ENCODE measurements at places on chromosomes 4 and X.

DNA sequence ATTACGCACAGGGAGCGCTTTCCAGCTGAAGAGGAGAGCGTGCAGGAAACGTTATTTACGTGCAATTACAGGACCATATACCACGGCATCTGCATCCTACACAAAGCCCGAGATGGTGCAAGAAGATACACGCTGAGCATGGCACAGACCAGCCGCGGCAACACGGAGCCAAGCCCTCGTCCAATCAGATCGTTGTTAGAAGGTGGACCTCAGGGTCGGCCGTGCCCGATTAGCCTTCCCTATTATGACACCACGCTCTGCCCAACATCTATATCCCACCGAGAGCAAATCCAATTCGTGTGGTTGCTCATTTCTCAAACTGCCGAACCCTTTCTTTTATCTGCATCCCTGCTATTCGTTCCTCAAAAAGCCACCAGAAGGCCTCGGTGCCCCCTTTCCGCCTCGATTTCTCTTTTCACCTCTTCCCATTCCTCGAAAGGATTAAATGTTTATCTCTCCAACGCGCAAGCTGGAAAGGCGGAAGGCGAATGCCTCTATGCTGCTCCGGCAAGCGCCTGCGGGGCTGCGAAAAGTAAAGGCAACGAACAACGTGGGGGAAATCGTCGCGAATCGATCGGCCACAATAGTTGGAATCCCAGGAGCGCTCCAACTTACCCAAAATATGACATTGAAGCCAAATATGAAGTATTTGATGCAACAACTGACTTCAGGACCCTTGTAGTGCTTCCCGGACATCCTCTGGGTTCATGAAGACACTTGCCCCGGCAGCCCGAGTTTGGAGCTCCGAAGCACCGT lies 702 bp downstream of the TSPAN5 start:
- DNase-seq = peak; percentile 83

DNA sequence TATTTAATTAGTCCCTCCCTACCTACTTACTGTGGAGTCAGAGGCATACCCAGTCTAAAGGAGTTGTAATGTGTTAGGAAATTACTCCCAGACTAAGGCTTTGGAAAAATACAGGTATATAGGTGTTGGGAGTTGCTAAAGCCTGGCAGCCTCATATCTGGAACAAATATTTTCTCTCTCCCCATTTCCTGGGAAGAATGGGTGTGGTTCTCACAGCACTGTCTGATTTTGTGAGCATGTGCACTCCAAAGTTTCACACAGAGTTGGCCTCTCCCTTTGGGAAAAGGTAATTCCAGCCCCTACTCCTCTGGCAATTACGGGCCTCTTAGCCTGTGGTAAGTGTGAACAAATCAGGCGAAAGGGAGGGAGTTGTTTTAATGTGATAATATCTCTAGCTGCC lies 187.0 kb downstream of the MID1IP1 start:
- DNase-seq = no peak

- DNase-seq = no peak
Measured at GRCh38 chr4:16939178-16939577, 40.7 kb upstream of the LDB2 start.

DNA sequence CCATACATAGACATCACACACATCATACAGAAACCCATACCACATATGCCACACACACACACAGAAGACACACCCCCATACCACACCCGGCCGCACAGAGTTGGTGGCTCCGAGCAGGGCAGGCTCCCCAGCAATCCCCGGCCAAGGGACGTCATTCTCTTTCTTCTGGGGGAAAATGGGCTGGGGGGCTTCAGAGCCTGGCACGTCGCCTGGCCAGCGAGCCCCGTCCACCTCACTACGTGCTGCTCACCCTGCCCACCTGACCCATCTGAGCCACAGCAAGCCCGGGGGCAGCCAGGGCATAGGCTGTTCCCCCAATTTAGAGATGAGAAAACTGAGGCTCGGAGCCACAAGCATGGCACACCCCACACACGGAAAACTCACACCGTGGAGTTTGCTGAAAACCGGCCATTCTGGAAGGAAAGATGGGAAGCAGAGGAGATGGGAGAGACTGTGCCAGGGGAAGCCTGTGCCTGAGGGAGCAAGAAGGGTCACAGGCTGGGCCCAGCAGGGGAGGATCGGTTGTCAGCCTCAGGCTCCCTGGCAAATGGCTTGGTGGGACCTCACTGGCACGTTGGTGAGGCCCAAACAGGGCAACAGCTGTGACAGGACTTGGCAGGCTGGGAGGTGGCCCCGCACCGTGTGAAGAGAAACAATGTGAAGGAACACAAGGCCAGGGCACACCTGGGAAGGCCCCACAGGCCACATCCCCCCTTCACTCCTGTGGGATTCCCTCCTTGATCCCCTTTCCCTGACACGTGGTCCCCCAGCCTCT lies 73.2 kb downstream of the JAKMIP1 start:
- DNase-seq = no peak

DNA sequence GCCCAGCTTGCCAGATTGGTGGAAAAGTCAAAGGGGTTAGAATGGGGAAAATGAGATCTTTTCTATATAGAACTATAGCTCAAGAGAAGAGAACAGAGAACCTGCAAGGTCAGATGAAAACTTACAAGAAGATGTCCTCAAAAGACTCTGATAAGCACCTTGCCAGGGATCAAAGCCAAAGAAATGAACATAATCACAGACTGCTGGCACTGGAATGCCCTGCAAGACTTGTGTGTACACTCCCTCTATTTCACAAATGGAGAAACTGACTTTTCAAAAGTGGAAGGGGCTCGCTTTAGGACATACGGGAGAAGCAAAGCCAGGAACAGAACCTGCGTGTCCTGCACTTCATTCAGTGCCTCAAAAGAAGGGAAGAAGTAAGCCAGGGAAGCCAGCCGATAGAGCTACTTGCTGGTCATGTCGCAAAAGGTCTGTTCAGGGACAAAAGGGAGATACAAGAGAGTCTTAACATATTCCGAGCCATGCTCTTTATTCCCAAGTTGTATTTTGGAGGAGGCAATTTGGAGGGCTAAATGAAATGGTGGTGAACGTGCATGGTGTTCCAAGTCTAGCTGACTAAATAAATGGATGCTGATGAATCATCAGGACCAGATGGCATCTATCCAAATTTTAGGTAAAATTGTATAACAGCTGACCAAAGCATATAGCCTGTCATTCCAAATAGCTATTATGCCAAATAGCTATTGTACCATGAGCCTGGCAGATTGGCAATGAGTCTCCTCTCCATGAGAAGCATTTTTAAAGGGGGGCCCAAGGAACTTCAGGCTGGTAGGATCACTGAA lies 175.6 kb upstream of the GPC4 start:
- DNase-seq = peak; percentile 39

- DNase-seq = peak; percentile 87
Measured at GRCh38 chr4:10461091-10461849, 4.0 kb upstream of the ZNF518B start.

- no peak for DNase-seq
Measured at GRCh38 chrX:85359051-85359450, 20.4 kb downstream of the POF1B start.

- DNase-seq = peak; percentile 39
Measured at GRCh38 chr4:185011408-185011807, 6.9 kb upstream of the HELT start.

GRCh38 chrX:72020788-72021187 lies 110.1 kb downstream of the NHSL2 start:
- DNase-seq = no peak

DNA sequence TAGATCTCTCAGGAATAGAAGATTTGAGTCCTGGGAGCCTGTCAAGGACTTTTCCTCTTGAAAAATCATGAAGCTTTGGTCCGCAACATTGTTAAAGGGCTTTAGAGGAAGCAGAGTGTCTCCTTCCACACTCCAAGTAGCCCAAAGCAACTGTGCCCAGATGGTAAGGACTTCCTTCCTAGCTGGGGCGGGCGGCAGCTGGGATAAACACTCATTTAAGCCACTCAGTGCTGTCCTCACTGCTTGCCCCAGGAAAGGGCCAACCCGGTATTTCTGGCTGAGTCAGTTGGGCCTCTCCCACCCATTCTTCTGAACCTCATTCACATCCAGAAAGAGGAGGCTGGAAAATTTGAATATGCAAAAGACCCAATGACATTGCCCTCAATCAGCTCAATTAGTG lies 144.3 kb downstream of the CHIC2 start:
- DNase-seq = no peak
